ENCODE measurements at places on chromosomes 11 and 22. TPM values are rescaled to one million over a fixed set of nuclear protein-coding genes. Genes with fewer than 3 reads are reported as not detected.

Gene SSTR3
- not detected for total RNA-seq

Gene EHF
- total RNA-seq, result 17.1 TPM

Gene MUC5AC
- total RNA-seq, result not detected

Gene OR52N1
- total RNA-seq, result not detected

Gene TRPM5
- total RNA-seq, result not detected

Gene INPP5J
- 3.0 TPM for total RNA-seq

Gene YPEL4
- 0.86 TPM for total RNA-seq

Gene GRM5
- 0.14 TPM for total RNA-seq

Gene PGA5
- total RNA-seq, result not detected

Gene EIF4G2
- total RNA-seq, result 712 TPM

Gene SMIM35
- not detected for total RNA-seq

Gene LRRC32
- total RNA-seq, result 0.29 TPM

Gene PNPLA5
- not detected for total RNA-seq

Gene TST
- total RNA-seq, result 49.6 TPM

Gene TRIM49C
- not detected for total RNA-seq

Gene YPEL1
- 7.3 TPM for total RNA-seq

Gene DSCAML1
- 4.0 TPM for total RNA-seq

Gene GGT5
- total RNA-seq, result 1.3 TPM

Gene MUC6
- not detected for total RNA-seq

Gene SNX32
- 2.1 TPM for total RNA-seq

Gene TRIM3
- 31.0 TPM for total RNA-seq

Gene FOSL1
- total RNA-seq, result 143 TPM

Gene BANF1
- total RNA-seq, result 144 TPM

Gene RTL10
- total RNA-seq, result 10.5 TPM

Gene C11orf87
- total RNA-seq, result not detected

Gene LGR4
- 62.7 TPM for total RNA-seq

Gene LARGE2
- total RNA-seq, result 2.5 TPM

Gene ESAM
- total RNA-seq, result 9.9 TPM

Gene IFITM10
- not detected for total RNA-seq

Gene APIP
- 26.0 TPM for total RNA-seq
